ENCODE measurements at places on chromosomes 3 and 15. TPM values are rescaled to one million over a fixed set of nuclear protein-coding genes. Genes with fewer than 3 reads are reported as not detected.

DNA sequence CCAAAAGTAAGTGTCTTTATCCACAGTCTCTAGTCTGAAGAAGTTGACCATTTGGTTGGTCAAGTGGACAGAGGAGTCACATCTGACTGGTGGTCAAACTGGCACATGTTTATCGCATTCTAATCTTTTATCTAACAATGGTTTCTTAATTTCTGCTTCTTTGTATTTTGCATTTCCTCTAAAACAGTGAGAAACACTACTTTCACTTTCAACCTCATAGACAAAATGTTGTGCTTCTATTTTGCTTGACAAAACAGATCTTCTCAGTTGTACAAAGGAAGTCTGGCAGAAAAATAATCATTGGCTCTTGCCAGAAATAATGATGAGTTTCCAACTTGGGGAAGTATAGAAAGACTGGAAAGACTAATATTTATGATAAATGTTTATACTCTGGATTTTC lies 103.9 kb downstream of the MME start:
- no peak for DNase-seq
- no peaks in the 10 kb centered on the region for H3K4me1 ChIP-seq
- H3K27ac ChIP-seq = no peak overlapping the region
- H3K4me3 ChIP-seq = no peak overlapping the region

DNA sequence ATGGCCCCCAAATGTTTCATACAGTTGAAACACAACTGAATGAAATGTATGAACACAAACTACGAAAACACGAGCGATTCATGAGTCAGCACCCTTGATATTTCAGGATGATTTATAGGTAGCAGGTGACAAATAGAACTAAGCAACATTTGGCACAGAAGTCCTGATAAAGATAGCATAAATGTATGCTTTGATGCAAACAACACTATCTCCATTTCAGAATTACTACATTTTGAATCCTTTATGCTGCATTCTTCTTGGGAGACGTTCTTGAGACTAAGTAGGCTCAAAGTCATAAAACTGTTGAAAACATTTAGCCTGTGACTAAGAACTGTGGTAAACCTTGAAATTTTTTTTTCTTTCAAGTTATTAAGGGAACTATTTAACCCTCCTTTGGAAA lies 200.3 kb upstream of the ICE2 start:
- H3K4me3 ChIP-seq = no peak overlapping the region

- H3K4me3 ChIP-seq = no peak overlapping the region
- no peaks in the 10 kb centered on the region for H3K36me3 ChIP-seq
- DNase-seq = no peak
These were observed 623.8 kb upstream of the ROBO1 start for GRCh38 chr3:80391573-80391972.

The REC114 gene
- total RNA-seq = not detected
